GM06990 (cell line): ENCODE measurements at places on chromosomes 7 and 10.

DNA sequence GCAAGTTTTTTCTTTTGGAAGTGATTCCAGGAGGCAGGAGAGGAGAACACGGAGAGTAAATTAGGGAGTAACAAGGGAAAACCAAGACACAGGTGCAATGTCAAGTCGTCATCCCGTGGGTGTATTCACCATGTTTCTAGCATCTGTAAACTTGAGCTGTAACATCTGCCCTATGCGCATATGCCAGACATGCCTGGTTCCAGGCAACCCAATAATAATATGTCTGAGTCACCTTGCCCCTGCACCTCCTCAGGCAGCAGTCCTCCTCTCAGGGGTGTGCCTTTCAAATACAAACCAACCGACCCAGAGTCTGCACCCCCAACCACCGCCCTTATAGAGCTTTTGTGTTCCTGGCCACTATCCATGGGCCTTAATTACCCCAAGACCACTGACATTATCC, 107.0 kb upstream of the PDE1C start:
- DNase-seq = no peak

DNA sequence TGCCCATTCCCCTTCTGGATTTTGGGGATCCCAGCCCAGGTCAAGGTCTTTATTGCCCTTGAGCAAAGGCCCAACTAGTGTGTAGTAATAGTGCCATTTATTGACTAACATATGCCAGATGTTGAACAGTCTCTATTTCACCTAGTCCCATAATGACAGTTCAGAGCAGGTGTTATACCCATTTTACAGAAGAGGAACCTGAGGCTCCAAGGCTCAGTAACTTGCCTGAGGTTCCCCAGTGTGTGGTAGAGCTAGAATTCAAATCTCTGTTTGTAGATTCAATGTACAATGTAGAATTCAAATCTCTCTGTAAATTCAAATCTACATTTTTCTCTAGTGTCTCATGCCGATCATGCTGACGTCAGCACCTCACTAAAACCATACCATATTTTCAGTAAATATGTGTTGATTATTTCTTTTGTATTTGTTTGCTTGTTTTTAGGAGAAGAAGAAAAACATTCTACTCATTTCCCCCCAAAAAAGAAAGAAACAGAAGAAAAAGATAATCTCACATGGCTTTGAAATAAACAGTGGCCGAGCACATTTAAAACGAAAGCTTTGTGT, 329.7 kb downstream of the PRPF18 start:
- DNase-seq = peak; percentile 74

- DNase-seq = peak; percentile 10
Measured at GRCh38 chr7:17315974-17316373, 17.5 kb downstream of the AHR start.

DNA sequence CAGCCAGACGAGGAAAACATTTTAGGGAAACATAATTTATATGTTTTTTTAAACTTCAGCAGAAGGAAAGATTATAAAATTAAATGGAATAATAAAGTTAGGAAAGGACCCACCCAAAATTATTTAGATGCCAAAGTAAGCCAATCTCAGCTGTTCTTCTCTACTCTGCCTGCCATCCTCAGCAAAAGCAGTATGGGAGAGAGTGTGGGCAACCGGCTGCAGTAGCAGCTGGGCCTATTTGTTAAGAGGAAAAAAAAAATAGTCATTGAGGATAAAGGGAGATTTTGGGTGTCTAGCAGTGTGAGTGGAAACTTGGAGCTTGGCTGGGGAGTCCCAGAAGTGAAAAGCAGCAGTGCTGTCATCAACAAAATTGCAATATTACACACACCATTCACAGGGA, 15.4 kb downstream of the SEMA3E start:
- DNase-seq = no peak

DNA sequence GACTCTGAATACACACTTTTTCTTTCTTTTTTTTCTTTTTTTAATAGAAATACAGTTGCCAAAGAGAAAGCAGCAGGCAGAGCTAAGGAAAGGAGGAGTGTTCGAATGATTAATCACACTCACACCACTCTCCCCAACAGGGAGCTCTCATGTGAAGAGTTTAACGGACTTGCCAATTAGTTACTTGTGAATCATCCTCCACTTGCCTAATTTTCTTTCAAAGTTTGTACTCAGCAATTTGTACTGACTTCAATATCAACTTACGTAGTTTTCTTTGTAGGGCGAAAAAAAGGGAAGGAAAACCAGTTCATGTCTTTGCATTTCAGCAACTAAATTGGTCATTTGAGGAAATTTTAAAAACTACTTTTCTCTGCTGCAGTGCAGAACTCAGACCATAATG, 109.2 kb downstream of the PIP4K2A start:
- peak; percentile 77 for DNase-seq

DNA sequence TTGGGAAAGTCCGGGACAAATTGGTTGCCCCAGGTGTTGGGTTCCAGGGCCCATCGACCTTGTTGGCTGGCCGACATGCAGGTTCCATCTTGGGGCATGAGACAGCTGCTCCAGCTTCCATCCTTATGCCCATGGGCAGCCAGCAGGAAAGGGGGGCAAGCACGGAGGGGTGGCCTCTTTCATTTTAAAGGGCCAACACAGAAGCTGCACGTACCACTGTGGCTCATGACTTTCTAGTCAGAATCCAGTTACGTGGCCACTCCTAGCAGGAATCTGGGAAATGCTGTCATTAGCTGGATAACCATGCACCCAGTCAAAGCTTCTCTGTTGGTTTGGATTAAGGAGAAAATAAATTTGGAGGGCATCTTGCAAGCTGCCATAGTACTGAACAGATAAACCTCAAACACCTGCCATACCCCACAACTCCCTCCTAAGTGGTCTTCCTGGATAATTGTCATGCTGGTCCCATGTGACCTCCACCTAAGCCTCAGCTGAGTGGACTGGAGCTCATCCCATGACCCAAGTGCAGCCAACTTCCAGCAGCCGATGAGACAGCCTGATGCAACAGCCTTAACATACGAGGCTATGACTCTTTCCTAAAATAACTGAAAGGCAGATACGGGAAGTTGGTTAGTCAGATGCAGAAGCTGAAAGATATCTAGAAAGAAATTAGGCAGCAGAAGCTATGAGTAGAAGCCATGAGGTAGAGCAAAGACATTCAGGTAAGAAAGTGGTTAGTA, 21.4 kb upstream of the GSDME start:
- peak; percentile 46 for DNase-seq

DNA sequence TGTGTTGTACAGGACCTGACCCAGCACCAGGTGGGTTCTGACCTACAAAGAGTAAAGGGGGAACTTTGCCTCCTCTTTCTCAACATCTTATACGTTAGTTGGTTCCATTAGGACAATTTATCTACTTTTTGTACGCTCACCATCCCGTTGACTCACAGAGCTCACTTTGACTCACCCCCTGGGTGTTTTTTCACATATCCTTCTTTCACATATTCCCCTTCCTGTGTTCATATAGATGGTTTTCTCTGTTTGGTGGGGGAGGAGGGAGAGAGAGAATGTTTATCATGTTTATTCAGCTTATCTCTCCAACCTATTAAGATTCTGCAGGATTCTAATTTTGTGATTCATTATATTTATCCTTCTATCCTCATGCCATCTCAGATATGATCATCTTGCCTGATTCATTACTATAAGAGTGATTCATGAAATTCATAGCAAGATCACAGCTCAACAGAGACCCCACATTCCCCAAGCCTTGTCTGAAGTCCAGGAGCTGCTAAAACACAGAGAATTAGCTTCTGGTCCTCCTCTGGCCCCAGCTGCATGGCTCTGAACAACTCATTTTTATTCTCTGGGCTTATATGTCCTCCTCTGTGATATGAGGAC, 37.2 kb downstream of the PRSS2 start:
- peak; percentile 23 for DNase-seq

DNA sequence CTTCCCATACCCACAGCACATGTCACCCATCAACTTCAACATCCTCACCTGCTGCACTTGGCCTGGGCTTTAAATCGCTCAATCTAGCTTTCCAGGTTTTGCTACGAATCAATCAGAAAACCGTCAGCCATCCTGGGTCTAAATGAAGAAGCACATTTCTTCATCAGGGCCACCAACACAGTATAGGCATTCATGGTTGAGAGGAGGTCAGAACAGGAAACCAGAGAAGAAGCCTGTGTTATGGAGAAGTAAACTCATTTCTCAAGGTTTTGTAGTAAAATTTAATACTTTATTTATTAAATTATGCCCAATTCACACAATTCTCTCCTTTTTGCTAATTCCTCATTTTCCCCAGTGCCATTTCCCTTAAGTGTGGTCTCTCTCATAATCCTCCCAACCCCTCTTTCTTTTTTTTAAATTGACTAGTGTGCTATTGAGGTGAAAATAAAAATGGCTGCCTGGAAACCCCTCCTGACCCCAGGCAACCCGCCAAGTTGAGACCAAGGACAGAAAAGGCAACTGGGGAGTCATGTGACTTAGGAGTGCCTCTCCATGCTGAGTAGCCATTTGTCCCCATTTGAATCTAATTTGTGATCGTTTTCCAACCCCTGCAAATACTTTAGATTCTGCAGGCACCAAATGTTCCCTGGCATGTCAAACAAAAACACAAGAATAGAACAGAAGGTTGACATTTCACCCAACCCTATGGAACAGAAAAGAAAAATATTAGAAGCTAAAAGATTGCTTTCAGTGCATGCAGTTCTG, 181.1 kb upstream of the NAMPT start:
- no peak for DNase-seq

- DNase-seq = no peak
Measured at GRCh38 chr10:69846293-69846921, 44.7 kb downstream of the COL13A1 start.

DNA sequence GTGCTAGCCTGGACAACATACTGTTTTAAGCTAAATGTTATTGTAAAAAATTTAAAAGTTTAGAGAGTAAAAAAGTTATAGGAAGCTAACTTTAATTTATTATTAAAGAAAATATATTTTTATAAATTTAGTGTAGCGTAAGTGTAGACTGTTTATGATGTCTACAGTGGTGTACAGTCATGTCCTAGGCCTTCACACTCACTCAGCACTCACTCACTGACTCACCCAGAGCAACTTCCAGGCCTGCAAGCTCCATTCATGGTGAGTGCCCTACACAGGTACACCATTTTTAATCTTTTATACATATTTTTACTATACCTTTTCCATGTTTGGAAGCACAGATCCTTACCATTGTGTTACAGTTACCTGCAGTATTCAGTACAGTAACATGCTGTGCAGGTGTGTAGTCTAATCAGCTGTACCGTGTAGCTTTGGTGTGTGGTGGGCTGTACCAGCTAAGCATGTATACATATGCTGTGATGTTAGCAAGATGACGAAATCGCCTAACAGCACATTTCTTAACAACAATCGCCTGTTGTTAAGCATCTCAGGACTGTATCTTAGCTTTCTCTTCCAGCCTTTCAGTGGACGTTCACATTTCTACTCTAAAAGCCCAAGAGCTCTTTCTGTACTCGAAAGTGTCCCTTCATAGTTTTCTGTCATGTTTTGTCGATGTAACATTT, 12.5 kb downstream of the RNF32 start:
- DNase-seq = no peak

DNA sequence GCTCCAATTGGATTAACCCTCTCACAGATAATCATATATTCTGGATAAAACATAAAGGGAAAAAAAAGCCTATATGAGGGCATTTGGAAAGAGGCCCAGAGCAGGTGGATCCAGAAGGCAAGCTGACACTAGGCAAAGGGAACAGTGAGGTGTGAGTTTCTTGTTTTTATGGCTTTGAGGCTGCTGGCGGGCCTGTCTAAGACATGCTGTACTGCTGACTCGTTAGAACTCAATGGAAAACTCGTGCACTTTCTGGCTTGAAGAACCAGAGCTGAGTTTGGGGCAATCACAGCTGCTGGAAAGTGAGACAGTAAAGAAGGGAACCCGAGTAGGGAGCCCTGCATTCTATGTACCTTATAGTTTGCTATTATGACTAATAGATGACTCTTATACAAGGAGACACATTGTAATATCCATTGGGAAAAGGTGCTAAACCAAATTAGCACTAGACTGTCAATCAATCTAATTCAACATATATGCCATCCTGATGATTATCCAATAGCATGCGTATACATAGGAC, 637.1 kb downstream of the GATA3 start:
- DNase-seq = no peak

GRCh38 chr10:6583447-6583846, 3.4 kb upstream of the PRKCQ start:
- DNase-seq = no peak

DNA sequence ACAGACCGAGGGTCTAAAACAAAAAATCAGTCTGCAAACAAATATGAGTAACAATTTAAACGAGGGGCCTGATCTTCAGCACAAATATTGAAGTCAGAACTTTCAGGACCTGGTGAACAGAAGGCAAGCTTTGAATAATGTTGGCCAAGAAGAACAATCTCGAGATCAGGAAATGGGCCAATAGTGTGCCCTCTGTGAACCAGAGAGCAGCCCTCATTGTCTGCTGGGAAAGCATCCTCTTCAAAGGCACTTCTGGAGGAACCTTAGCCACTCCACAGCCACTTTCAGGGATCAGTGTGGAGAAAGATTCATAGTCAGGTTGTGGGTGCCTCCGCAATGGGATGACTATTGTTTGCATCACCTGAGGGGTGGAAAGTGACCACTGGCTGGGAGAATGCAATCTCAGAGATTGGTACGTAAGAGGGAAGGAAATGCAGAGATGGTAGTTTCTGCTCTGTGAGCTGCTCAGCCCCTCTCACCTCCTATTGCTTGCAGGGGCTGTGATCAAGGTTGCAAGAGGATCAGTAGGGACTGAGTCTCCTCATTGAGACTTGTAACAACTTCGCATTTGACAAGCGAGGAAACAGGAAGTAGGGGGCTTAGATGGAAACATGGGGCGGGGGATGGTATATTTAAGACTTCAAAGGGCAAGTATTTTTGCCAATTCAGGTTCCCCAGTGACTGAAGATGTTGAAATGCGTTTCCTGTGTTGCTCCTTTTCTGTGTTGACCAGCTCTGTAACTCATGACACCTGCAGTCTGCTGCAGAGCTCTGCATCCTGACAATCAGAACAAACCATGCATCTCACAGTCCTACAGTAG, 28.4 kb upstream of the IFRD1 start:
- DNase-seq = no peak

DNA sequence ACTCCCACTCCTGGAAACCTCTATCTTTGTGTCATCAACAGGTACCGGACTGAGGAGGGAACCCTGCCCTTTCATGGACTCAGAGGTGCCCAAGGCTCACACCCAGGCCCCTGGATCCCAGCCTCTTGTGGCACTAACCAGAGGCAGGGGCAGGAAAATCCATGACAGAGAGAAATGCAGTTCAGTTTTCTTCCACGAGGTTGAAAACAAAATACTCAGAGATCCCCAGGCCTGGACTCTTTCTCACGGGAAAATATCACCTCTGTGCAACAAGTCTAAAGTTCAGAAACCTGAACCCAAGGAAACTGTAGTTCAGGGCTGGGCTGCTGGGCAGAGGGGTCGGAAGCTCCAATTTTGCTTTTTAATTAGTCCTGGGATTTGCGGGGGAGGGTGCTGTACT, 21.4 kb upstream of the OPN4 start:
- no peak for DNase-seq

GRCh38 chr10:16518822-16519221, 2.9 kb downstream of the C1QL3 start:
- no peak for DNase-seq

GRCh38 chr10:95229724-95230627, 35.9 kb downstream of the ACSM6 start:
- DNase-seq = no peak
